ENCODE measurements at places on chromosomes 6 and 20. TPM values are rescaled to one million over a fixed set of nuclear protein-coding genes. Genes with fewer than 3 reads are reported as not detected.

GRCh38 chr6:79614326-79615305 lies 16.5 kb upstream of the SH3BGRL2 start:
- no peak overlapping the region for H3K27ac ChIP-seq
- no peaks in the 10 kb centered on the region for H3K27me3 ChIP-seq
- H3K4me3 ChIP-seq: no peak overlapping the region
- no peak for DNase-seq
- no peaks in the 10 kb centered on the region for H3K36me3 ChIP-seq

- H3K4me1 ChIP-seq: no peaks in the 10 kb centered on the region
- DNase-seq: no peak
- H3K27me3 ChIP-seq: no peaks in the 10 kb centered on the region
- no peak overlapping the region for H3K4me3 ChIP-seq
- H3K27ac ChIP-seq: no peak overlapping the region
Observed at GRCh38 chr6:49328051-49328744, 134.9 kb downstream of the MMUT start.

DNA sequence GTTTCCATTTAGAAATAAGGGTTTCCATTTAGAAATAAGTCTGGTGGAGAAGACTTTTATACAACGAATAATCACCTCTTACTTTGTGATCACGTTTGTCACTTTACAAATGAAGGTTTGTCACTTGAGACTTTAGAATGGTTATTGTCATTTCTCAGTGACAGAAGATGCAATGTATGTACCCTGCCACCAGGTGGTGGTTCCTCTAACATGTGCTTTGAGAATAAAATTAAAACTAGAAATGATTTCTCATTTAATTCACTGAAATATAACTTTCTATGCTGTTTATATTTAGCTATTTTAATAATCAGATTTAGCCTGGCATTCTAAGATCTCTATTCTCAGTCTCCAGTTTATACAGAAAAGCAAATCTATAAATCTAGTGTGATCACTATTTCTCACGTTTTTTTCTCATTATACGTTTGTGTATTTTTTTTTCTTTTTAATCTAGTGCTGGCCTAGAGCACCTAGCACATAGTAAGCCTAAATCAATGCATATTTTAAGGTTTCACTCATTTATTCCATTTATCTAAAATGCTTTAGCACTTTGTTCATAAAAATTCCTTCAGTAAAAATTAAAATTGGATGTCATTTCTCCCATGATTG lies 57.4 kb upstream of the TFAP2D start:
- H3K4me3 ChIP-seq: no peak overlapping the region
- DNase-seq: no peak
- no peaks in the 10 kb centered on the region for H3K27me3 ChIP-seq
- H3K27ac ChIP-seq: no peak overlapping the region
- no peaks in the 10 kb centered on the region for H3K36me3 ChIP-seq

DNA sequence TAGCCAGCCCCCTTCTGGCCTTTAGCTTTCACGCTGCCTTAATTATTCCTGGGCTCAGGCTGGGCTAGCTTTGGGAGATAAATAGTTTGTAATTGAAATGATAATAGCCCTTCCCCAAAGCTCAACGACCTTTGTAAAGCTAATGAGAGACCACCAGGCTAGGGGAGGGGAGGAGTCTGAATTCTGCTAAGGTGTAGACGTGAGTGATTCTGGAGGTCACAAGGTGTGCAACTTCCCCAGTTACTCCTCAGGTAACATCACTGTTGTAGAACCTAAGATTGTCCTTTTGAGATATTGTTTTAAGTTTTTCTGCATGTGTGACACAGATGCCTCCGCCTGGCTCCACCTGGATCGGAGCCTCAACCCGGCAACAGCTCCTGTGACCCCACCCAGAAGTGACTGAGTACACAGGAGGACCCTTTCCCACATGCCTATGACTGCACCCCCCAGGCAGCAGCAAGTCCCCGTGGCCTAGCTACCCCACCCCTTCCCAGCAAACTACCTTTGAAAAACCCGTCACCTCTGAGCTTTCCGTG lies 5.8 kb upstream of the GPR31 start:
- H3K27me3 ChIP-seq: no peaks in the 10 kb centered on the region
- no peak overlapping the region for H3K27ac ChIP-seq
- no peak overlapping the region for H3K4me3 ChIP-seq
- no peaks in the 10 kb centered on the region for H3K4me1 ChIP-seq

- no peaks in the 10 kb centered on the region for H3K4me1 ChIP-seq
- no peaks in the 10 kb centered on the region for H3K36me3 ChIP-seq
- no peak overlapping the region for H3K4me3 ChIP-seq
- no peak for DNase-seq
- no peaks in the 10 kb centered on the region for H3K27me3 ChIP-seq
Observed at GRCh38 chr6:92667843-92668242, 751.5 kb downstream of the EPHA7 start.

Gene TFAP2B
- 14.4 TPM for total RNA-seq

DNA sequence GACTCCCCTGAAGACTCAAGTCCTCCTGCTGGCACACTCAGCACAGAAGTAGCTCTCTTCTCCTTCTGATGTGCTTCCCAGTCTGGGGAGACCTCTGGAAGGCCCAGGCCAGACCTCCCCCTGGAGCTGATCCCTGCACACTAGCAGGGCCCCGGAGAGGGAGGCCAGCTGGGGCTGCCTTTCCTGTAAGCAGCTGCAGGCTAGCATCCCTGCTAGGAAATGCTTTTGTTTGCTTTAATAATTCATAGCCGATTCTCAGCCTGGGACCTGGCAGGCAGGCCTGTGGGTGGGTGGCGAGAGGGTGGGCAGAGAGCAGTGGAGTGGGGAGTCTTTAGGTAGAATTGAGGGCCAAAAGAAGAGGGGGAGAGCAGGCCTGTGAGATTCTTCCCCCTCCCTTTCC lies 5.2 kb downstream of the EBF4 start:
- no peak overlapping the region for H3K4me3 ChIP-seq
- no peaks in the 10 kb centered on the region for H3K36me3 ChIP-seq
- no peak for DNase-seq
- no peak overlapping the region for H3K27ac ChIP-seq

GRCh38 chr20:25090492-25091429 lies 8.8 kb upstream of the VSX1 start:
- no peak overlapping the region for H3K27ac ChIP-seq
- no peak overlapping the region for H3K4me3 ChIP-seq
- H3K4me1 ChIP-seq: no peaks in the 10 kb centered on the region
- H3K27me3 ChIP-seq: peaks cover 18% of the 10 kb centered on the region
- DNase-seq: no peak

Gene SAMD3
- 0.33 TPM for total RNA-seq

Gene SNRPB
- 124 TPM for total RNA-seq

Gene SPDEF
- total RNA-seq: 0.48 TPM

Measured in breast epithelium (tissue), 4 donors.